ENCODE measurements at places on chromosomes 2 and 18.

GRCh38 chr2:7444626-7445025, 527.4 kb downstream of the RNF144A start:
- H3K36me3 ChIP-seq = no peaks in the 10 kb centered on the region
- H3K4me3 ChIP-seq = no peak overlapping the region
- H3K4me1 ChIP-seq = no peaks in the 10 kb centered on the region
- peaks cover 6% of the 10 kb centered on the region for H3K27me3 ChIP-seq
- no peak for DNase-seq

- no peak for DNase-seq
- H3K4me3 ChIP-seq = no peak overlapping the region
- no peaks in the 10 kb centered on the region for H3K27me3 ChIP-seq
- no peak overlapping the region for H3K27ac ChIP-seq
Measured at GRCh38 chr2:205772983-205773382, 90.7 kb downstream of the NRP2 start.

DNA sequence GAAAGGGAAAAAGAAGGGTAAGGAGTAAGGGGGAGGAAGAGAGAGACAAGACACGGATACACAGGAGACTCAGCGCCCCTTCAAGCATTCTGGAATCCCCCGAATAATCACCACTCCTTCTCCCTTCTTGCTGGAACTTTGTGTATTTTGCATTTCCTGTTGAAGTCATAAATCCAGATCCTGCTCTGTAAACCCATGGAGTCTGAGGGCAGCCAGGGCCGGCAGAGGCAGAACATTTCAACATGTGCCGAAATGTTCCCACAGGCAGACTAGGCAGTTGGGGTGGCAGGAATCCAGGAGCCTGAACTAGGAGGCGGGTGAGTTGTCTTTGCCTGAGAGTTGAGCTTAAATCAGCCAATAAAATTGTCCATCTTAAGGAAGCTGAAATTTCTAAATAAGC, 193.1 kb downstream of the SH3RF3 start:
- H3K27ac ChIP-seq = peak overlapping the region; percentile 70
- no peaks in the 10 kb centered on the region for H3K36me3 ChIP-seq
- no peaks in the 10 kb centered on the region for H3K27me3 ChIP-seq
- DNase-seq = peak; percentile 59

- no peaks in the 10 kb centered on the region for H3K27me3 ChIP-seq
- no peaks in the 10 kb centered on the region for H3K36me3 ChIP-seq
- no peak overlapping the region for H3K27ac ChIP-seq
- H3K4me3 ChIP-seq = no peak overlapping the region
- DNase-seq = no peak
Measured at GRCh38 chr2:175054340-175054739, 49.2 kb upstream of the CHN1 start.

Measured in adrenal gland (tissue), 19 donors.